ENCODE measurements at places on chromosomes 6 and 20.

GRCh38 chr6:7669742-7670141, 56.2 kb upstream of the BMP6 start:
- no peak for DNase-seq

- DNase-seq: no peak
Observed at GRCh38 chr6:139686308-139686707, 311.9 kb upstream of the CITED2 start.

DNA sequence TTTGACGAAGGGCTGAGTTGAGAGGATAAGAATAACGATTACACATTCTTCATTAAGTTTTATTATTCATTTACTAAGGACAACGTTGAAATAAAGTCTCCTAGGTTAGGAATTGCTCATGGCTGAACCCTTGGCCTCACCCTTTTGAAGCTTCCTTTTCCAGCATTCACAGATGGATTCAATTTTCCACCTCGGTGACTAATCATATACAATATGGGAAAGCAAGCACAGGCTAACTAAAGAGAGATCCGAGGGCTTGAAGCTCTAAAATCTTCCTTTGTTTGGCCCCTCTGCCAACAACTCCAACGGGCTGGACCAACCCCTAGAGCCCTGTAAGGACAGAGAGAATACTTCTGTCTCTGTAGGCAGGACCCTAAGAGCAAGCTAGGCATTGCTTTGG, 159.5 kb downstream of the SOD2 start:
- no peak for DNase-seq

GRCh38 chr6:90694802-90695201, 107.9 kb upstream of the MAP3K7 start:
- no peak for DNase-seq

- DNase-seq: no peak
Observed at GRCh38 chr6:15623276-15624116, 39.3 kb downstream of the DTNBP1 start.
